Upper lobe of right lung (tissue), 1 donor: ENCODE measurements at places on chromosomes 6 and 20. TPM values are rescaled to one million over a fixed set of nuclear protein-coding genes. Genes with fewer than 3 reads are reported as not detected.

GRCh38 chr6:168126566-168127383 is 47.8 kb upstream of the FRMD1 start:
- H3K4me1 ChIP-seq, result no peaks in the 10 kb centered on the region
- H3K27ac ChIP-seq, result no peak overlapping the region
- no peaks in the 10 kb centered on the region for H3K27me3 ChIP-seq
- no peaks in the 10 kb centered on the region for H3K36me3 ChIP-seq
- no peak overlapping the region for H3K4me3 ChIP-seq

MATN4 gene
- total RNA-seq, result 0.29 TPM

KIF25 gene
- total RNA-seq, result 0.96 TPM

RIPPLY2 gene
- not detected for total RNA-seq

TDRD6 gene
- 1.0 TPM for total RNA-seq

GRCh38 chr6:11632795-11633511 is 95.4 kb downstream of the TMEM170B start:
- no peaks in the 10 kb centered on the region for H3K36me3 ChIP-seq
- no peaks in the 10 kb centered on the region for H3K27me3 ChIP-seq
- no peak for DNase-seq
- no peak overlapping the region for H3K4me3 ChIP-seq

DNA sequence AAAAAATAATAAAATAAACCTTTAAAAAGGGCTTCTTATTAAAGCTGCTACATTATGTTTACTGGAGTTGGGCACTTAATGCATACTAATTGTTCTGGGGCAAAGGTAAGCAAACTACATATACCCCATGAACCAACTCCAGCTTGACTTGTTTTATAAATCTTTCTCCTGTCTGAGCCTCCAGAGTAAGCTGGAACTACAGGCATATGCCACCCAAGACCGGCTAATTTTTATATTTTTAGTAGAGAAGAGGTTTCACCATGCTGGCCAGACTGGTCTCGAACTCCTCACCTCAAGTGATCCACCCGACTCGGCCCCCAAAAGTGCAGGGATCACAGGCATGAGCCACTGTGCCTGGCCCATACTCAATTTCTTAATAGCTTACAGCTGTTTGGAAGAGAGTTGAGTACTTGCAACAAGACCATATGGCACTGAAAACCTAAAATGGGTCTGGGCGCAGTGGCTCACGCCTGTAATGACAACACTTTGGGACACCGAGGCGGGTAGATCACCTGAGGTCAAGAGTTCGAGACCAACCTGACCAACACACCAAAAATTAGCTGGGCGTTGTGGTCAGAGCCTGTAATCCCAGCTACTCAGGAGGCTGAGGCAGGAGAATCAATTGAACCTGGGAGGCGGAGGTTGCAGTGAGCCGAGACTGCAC is 19.9 kb downstream of the ROMO1 start:
- H3K27ac ChIP-seq, result no peak overlapping the region
- DNase-seq, result no peak
- H3K36me3 ChIP-seq, result peaks cover 100% of the 10 kb centered on the region
- H3K4me3 ChIP-seq, result no peak overlapping the region
- no peaks in the 10 kb centered on the region for H3K27me3 ChIP-seq

GRCh38 chr20:46657618-46658017 is 6.4 kb upstream of the SLC13A3 start:
- H3K4me3 ChIP-seq, result no peak overlapping the region
- no peaks in the 10 kb centered on the region for H3K4me1 ChIP-seq
- H3K27ac ChIP-seq, result no peak overlapping the region
- H3K27me3 ChIP-seq, result no peaks in the 10 kb centered on the region
